ENCODE measurements at places on chromosomes 6 and 20. TPM values are rescaled to one million over a fixed set of nuclear protein-coding genes. Genes with fewer than 3 reads are reported as not detected.
A peak's percentile ranks its signal among the peaks of the same experiment; 100 is the strongest.

DNA sequence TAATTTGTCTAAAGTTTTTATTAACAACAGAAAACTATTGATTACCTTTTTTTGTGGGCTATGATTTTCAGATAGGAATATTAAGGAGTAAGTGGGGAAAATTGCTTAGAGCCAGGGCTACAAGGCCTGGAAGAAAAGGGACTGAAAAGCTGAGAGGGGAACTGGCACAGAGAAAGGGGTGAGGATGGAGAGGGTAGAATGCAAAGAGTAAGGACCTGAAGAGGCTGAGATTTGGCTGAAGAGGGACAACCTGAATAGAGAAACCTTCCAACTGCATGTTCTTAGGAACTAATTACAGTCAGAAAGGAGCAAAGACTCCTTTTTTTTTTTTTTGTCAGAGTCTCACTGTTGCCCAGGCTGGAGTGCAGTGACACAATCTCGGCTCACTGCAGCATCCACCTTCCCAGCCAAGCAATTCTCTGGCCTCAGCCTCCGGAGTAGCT is 16.7 kb downstream of the BTN2A1 start:
- DNase-seq = no peak

DNA sequence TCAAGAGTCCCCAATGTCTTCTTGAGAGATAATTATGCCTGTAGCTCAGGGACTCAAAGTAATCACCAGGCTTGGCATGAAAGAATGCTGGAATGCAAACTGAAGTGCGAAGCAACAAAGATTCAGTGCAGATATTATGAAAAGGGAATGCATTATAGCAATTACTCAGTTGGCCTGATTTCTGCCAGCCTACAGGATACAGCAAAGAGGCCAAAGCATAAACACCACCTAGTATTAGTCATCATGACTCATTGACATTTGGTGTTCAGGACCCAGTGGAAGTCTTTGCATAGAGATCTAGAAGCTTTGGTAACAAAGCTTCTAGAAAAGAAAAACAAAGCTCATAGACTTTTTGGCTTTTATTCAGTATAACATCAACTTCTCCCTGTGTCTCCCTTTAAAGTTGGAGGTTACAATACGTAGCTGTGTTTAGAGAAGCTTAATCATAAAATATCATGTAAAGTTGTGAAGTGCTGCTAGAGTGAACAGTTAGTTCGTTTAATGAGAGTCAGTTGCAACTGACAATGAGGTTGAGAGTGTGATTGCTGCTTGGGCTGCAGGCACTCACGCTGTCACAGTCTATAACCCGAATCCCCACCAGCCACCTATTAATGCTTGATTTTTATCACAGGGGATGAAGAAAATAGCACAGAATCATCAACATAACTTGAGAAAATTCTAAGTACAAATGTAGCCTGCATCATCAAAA is 932.7 kb downstream of the TFAP2A start:
- no peak for DNase-seq

The XKR7 gene
- polyA plus RNA-seq = 7.9 TPM

The PRRT1 gene
- polyA plus RNA-seq = 15.5 TPM

- no peak for DNase-seq
Measured at GRCh38 chr6:142853244-142854180, 91.5 kb downstream of the HIVEP2 start.

DNA sequence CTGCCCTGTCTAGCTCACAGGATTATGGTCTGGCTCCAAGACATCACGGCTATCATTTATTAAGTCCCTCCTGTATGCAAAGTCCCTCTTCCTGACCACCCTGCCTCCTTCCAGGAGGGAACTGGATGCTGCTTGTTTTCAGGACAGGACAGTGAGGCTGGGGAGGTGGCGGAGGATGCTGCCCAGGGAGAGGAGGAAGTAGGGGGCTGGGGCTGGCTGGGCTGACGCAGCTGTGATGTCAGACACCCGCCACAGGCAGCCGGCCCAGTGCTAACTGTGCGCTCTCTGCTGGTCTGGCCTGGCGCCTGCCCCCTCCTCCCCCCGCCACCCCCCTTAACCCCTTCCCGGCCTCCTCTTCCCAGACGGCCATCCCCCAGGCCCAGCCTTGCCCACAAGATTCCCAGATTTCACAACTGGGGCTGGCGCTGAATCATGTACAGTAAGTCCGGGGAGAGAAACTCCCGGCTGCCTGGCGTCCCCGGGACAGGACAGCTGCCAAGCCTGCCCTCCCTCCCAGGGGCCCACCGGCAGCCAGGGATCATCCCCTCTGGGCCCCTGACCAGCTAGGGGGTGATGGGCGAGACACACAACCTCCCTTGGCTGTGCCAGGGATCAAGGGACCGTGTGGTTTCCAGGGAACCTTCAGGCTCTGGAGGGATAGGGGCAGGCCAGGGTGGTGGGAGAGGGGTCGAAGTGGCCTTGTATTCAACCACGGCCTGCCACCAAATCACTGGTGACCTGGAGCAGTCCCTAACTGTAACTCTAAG is 118.1 kb downstream of the CEBPB start:
- peak; percentile 41 for DNase-seq

DNA sequence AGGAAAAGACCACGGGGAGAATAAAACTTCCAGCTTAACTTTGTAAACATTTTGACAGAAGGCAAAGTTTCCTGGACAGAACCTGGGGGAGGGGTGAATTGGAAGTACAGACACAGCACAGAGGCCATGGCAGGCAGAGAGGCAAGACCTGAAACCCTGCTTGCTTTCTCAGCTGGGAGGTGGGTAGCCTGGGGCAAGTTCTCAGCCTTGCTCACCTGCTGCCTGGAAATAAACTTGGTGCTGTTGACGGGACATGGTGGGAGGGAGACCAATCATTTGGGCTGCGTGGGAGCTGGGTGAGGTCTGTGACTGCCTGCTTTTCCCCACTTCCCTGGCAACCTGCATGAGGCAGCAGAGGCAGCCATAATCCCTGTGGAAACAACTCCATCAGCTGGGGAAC is 221.3 kb downstream of the MOXD1 start:
- DNase-seq = no peak

The HLA-DRB1 gene
- 3.5 TPM for polyA plus RNA-seq

Measured in spinal cord (tissue), 10 donors.